ENCODE measurements at places on chromosomes 6 and 20.

DNA sequence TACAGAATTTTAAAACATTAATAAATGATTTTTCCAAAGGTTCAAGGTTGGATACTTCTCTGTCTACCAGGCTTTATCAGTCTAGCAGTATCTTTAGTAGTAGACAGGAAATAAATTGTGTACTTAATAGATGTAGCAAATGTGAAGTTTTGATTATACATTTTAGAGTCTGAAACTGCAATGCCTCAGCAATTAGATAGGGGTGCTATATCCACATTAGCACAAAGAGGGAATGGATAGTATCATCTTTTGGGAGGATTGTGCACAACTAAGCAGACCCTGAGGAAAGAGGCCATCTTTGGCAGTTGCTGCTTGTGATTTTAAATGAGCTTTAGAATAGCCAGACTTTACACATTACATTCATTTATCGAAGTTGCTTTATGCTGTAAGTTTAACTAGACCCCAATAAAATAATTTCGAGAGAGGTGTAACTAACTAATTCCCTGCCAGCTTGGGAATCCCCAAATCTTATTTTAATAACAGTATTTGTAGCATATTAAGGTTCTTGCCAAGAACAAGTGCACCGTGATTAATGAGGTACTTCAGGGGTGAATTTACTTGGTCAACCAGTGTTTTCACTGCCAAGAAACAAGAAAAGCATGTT lies 2.8 kb downstream of the KCNQ5 start:
- DNase-seq: peak; percentile 39

GRCh38 chr6:84763886-84764331 lies 489 bp downstream of the TBX18 start:
- DNase-seq: no peak

GRCh38 chr6:31702819-31703716 lies at the start of gene ABHD16A:
TSS of gene ABHD16A (minus strand) at chr6:31703324. CDS start at chr6:31703281, 43 bp downstream.
- peak; percentile 99 for DNase-seq

DNA sequence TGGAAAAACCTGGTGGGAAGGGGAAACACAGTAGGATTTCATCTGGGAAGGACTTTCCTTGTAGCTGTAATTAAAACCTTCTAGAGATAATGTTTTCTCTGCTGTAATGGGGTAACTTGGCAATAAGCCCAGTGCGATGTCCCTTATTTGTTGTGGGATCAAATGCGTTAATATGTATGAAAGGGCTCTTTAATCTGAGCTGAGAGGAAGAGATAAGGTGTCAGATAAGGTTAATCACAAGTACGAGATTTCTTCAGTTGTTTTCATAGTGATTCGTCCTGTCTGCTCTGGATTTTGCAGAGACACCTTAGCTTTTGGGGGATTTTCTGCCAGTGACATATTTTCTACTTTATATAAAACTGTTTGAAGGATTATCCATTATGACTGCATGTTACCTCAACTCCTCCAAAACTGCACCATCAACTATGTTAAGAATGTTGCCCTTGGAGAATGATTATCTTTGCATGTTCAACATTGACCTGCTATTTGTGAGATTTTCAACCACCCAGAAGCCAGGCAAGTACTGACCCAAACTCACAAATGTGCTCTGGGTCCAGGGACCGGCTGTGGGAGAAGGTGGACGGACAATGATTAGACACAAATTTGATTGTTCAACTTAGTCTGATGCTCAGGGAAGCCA lies 21.2 kb upstream of the ELOVL5 start:
- DNase-seq: no peak

GRCh38 chr6:22366214-22366613 lies 69.4 kb upstream of the PRL start:
- no peak for DNase-seq

DNA sequence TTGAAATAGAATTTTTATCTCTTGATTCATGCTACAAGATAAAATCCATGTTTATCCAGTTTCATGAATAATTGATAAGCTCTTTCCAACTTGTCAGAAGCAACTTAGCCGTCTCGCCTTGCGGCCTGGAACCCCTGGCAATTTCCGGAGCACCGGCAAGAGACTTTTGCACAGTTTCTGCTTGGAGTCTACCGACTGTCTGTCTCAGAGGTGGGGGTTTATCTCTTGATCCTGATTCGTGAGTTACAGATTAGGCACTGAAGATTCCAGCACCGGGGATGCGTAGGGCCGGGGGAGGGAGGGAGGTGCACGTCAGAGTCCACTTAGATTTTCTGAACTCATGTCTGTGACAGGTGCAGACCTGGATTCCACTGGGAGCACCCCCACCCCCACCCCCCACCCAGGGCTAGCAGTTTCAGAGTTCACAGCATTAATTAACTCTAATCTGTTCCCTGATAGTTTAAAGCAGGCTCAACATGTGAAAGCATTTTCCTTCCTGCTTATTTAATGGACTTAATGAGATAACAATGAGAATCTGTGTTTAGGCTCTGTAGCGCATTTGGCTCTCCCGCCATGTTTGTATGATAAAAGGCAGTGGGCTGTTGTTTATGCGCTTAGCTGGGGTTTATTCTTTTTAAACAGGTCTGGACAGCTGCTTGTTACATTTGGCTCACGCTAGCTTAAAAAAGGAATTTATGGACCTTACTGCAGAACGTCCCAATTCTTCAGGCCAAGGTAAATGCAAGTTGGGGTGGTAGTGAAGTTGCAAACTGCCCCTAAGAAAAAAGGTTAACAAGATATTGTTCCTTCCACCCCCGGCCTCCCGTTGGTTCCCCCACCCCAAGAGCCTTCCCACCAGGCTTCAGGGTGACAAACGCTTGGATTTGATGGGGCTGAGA lies 8.1 kb upstream of the APCDD1L start:
- DNase-seq: no peak

GRCh38 chr6:56909115-56909907 lies 45.6 kb upstream of the BEND6 start:
- no peak for DNase-seq

DNA sequence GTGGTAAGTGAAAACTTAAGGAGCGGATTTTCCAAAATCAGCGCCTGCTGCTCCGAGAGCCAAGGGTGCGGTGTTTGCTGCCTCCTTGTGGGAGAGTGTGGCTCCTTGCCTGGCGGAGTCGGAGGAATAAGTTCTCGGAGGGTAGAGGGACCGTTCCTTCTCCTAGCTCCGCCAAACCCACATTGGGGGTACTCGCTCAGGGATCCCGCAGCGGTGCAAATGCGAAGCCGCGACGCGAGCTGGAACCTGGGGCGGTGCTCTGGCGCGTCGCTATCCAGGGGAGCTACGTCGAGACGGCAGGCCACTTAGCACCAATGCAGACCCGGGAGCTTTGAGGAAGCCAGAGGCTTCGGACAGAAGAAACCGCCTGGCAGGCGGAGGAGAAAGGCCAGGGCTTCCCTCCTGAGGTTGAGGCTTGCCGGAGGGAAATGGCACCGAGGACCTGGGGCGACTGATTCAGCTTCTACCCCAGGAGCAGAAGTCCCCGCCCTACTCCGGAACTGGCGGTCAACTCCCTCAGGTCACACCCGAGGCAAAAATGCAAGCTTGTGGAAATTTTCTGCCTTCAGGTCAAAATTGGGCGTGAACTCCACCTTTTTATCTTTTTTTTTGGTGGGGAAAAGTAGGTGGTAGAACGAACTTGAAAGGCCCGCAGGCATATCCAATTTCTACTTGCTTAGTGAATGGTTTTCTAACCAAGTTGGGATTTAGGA lies 5.7 kb upstream of the DDX43 start:
- DNase-seq: peak; percentile 84

DNA sequence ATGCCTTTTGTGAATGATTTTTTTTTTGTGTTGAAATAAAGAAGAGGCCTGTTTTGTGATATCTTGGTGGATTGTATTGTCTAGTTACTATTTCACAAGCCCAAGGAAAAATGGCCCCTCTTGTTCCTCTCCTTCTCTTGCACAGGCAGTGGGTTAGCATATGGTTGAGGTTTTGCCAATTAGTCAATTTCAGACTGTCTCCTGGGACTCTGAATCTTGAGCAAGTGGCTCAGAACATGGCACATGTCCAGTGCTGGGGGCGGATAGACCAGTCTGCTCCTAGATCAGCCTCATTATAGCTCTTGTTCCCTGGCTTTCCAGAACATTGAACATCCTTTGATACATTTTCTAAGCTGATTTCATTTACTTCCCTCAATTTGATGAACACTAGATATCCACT lies 589.2 kb downstream of the PHF3 start:
- DNase-seq: no peak

DNA sequence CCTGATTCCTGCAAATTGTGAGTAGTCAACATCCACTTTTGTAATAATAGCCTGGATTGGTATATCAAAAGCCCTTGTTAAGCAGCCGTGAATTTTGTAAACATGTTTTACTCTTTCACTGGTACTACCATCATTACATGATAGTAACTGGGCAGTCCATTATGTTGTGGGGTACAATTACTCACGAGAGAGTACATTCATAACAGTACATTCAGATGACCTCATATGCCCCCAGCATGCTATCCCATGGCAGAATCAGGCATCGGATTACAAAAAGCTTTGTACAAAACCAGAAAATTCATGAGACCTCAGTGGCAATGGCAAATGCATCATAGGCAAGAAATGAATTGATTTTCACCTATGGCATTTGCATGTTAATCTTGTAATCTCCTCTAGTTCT lies 166.2 kb downstream of the EPM2A start:
- no peak for DNase-seq

DNA sequence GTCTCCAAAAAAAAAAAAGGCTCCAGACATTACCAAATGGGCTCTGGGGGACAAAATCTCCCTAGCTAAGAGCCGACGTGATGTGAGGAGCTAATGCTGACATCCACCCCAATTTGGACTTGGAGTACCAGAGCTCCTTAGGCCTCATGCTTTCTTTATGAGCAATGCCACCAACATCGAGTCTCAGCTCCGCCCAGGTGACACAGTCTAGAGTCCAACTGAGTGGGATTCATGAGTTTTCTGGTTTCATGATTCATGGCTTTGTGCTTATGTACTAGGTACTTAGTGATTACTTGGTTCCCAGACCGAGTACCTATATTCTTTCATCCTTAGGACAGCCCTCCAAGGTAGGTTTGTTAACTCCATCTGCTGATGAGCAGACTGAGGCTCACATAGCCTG lies 4.4 kb downstream of the ANKRD60 start:
- DNase-seq: no peak

DNA sequence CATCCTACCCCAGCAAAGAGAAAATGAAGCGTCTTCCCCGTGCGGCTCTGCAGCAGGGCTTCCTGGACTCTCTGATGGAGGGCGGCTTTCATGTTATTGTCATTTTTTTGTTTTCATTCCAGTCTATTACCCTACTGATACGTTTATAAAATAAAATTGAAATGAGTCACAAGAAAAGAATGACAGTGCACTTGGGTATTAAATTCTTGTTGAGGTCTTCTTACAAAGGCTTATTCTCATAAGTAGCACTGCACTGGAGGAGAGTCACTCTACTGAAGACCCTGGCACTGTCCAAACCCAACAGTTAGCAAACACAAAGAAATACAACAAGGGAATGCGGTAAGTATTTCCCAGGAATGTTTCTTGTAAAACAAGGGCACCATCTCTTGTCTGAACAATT lies 379.3 kb downstream of the MAFB start:
- no peak for DNase-seq

DNA sequence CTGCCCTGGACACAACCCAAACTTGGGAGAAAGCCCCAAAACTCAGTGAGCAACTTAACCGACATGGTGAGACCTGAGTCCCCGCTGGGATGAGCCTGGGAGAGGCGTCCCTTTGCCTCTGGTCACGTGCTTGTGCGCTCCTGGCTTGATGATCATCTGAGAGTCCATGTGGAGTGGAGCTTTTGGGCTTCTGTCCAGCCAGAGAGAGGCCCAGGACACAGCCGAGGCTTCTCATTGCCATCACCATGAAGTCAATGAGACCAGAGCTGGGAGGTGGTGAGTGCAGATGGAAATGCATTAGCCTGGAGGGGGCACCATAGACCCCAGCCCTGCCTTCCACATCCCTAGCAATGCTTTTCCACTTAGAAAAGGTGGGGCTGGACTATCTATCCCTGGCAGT lies 250.0 kb downstream of the SLC24A3 start:
- no peak for DNase-seq

GRCh38 chr6:741410-742339 lies 48.7 kb upstream of the EXOC2 start:
- DNase-seq: no peak

DNA sequence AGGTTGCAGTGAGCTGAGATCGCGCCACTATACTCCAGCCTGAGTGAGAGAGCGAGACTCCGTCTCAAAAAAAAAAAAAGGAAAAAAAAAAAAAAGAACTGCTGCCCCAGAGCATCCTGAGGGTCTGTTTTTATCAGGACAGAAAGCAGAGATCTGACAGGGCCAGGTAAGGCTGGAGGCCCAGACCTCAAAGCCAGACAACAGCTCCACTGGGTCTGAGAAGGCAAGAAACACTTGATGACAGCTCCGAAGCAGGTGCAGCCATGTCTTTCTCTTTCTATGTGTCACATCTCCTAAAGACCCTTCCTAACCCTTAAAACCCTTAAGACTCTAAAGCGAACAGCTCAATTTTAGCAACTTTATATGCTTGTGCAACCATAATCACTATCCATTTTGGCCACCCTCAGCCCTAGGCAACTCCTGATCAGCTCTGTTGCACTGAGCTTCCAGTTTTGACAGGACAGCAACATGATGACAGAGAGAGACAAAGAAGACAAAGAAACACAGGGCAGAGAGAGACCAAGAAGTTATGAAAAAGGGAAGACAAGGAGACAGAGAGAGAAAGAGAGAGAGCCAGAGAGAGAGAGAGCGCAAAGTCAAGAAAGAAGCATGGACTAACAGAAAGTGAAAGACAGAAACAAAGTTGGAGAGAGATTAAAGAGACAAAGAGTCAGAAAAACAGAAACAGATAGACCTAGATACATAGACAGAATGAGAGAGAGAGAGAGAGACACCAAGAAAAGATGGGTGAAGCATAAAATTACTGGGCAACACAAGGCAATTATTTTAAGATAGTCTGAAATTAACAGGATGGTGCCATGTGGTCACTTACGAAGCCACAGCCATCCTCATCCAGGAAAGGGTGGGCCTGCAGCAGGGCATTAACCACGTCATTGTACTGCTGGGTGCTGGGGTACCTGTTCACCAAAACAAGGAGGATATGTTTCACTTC lies 39.2 kb downstream of the SAMD3 start:
- no peak for DNase-seq
